ENCODE measurements at places on chromosomes 1 and 21. TPM values are rescaled to one million over a fixed set of nuclear protein-coding genes. Genes with fewer than 3 reads are reported as not detected.

HFM1 gene
- total RNA-seq = 0.40 TPM

NID1 gene
- 82.3 TPM for total RNA-seq

JTB gene
- total RNA-seq = 116 TPM

PGLYRP4 gene
- not detected for total RNA-seq

SHISA4 gene
- total RNA-seq = 8.5 TPM

CC2D1B gene
- total RNA-seq = 22.8 TPM

TMCC2 gene
- 1.7 TPM for total RNA-seq

TPTE gene
- total RNA-seq = not detected

SHISAL2A gene
- total RNA-seq = not detected
